GM04503 (cell line): ENCODE measurements at places on chromosomes 4 and X.

GRCh38 chr4:78439328-78439727 is 112.2 kb upstream of the ANXA3 start:
- DNase-seq: no peak

GRCh38 chr4:153479101-153479500 is 12.9 kb downstream of the TMEM131L start:
- DNase-seq: no peak

DNA sequence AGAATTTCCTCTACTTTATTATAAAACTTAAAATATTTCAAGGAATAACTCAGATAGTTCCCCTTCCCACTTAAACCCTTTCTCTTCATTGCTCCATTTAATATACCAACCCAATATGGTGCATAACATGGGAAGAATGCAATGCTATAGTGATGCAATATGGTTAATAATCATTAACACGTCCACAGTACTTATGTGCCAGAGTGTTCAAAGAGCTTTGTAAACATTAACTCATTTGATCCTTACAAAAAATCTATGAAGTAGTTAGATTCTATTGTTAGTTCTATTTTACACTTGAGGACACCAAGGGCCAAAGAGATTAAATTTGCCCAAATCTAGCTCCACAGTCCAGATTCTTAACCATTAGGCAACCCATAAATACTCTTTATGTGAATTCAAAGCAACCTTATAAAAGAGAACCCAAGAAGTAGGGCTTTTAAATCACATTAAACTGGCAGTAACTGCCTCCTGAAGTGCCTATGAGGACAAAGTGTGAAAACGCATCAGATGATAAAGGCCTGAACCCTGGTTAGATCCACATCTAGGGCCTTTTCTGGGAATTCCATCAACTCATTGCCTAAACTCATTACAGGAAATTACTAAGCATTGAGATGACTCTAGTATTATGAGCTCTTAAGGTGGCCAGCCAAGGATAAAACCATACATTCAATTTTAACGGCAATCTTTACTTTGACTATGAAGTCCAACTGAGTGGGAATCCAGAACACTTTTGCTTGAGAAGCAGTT is 94.3 kb downstream of the AREG start:
- DNase-seq: no peak

DNA sequence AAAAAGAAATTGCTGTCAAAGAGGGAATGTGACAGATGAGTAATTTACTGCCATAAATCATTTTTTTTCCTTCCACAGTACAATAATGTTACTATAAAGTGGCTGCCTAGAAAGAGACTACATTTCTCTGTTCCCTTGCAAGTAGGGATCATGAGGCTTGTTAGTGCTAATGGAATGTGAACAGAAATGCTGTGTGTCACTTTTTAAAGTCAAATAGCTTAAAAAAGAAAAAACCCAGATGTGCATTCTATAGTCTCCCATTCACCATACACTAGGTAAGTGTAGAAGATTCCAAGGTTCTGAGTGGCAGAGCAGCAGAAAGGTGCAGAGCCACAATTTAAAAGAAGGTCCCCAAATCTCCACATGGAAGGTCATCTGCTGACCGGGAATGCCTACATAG is 328.4 kb downstream of the CAMK2D start:
- DNase-seq: no peak

GRCh38 chr4:164252286-164252685 is 501.6 kb upstream of the SMIM31 start:
- DNase-seq: no peak

GRCh38 chr4:106615961-106616360 is 247.4 kb upstream of the GIMD1 start:
- no peak for DNase-seq

- no peak for DNase-seq
These were observed 232.5 kb downstream of the ARHGAP10 start for GRCh38 chr4:147964266-147964880.

GRCh38 chrX:80430826-80431504 is 10.7 kb downstream of the TENT5D start:
- no peak for DNase-seq

DNA sequence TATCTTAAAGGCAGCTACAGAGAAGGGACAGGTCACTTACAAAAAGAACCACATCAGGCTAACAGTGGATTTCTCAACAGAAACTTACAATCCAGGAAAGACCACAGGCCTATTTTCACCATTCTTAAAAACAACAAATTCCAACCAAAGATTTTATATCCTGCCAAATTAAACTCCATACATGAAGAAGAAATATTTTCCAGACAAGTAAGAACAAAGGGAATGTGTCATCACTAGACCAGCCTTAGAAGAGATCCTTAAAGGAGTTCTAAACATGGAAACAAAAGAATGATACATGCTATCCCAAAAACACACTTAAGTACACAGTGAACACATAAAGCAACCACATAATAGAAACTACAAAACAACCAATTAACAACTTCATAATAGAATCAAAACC is 105.6 kb downstream of the ANXA10 start:
- no peak for DNase-seq
